MV-4-11 (cell line): ENCODE measurements at places on chromosomes 1 and 21.

- no peak for DNase-seq
These were observed 45.6 kb downstream of the ZZZ3 start for GRCh38 chr1:77636864-77637263.

DNA sequence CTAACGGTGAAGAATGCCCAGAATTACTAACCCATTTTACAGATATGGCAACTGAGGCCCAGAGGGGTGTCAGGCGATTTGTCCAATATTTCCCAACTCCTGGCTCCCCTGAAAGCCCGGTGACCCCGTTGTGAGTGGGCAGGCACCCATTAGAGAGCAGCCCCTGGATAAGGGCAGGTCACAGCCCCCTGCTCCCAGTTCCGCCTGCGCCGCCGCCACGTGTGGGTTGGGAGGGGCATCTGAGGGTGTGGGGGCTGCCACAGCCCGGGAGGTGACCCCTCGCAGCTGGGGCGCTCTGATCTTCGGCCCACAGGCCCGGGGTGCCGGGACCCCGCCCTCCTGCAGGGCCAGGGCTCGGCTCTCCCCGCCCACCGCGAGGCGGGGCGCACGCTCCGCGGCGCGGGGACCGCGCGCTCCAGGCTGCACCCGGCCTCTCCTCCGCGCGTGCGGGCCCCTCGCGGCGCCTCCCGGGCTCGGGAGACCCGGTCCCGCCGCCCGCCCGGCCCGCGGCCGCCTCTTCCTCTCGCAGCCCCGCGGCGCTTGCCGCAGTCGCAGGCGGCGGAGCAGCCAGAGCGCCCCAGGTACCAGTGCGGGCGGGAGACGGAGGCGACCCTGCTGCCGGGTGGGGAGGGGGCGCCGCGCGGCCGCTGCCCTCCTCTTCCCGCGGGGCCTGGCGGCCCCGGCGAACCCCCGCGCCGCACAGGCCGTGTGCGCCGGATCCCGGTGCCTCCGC lies at the start of gene HTR6:
Gene HTR6, plus strand, starts transcription at position 423 of the 733 bp plus-strand sequence. CDS start 879 bp downstream, outside the sequence.
- DNase-seq: no peak

GRCh38 chr1:196558411-196558810 lies 49.8 kb downstream of the KCNT2 start:
- peak; percentile 2 for DNase-seq

- no peak for DNase-seq
These were observed 31.2 kb downstream of the PIK3C2B start for GRCh38 chr1:204463125-204464060.
